ENCODE measurements at places on chromosomes 5 and 9.
A peak's percentile ranks its signal among the peaks of the same experiment; 100 is the strongest.

DNA sequence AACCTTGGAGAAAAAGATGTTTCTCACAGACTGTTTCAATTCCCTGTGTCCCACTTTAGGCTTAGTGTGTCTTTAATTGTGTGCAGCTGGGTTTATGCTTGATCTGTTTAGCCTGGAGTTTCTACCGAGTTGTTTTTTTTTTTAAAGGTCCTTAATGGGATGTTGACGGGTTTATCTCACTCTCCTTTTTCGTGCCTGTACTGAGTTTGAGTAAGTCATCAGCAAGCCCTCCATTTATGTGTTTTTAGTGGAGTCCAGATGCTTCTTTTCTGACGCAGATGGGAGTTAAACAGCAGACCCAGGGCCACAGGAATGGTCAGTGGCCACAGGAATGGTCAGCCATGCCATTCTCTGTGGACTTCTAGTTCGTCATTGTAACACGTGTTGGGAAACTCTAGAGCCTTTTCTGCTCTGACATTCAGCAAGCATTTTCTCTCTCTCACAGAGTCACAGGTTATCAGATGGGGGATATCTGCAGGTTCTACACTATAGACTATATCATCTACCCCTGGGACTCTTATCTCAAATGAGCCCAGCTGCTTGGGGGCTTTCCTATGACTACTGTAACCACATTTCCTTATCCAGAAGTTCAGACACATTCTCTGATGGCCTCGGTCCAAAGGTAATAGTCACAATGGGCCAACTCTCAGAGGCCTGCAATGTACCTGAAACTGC, 190.5 kb downstream of the TTLL11 start:
- peak; percentile 98 for DNase-seq

DNA sequence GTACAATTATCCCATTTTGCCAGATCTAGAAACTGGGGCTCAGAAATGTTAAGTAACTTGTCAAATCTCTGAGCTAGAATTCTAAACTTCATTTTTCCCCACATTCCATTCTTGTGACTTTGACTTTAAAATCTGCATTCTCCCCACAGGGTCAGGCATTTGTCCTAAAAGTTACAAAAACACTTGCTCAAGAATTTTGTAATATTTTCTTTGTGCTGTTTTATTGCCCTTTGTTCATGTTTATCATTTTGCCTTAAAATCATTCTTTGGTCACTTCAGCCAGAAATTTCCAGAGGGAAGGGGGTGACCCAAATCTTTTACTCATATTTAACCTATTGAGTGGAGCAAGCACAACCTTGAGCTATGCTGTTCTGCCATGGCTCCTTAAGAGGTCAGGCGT, 120.1 kb upstream of the CCL21 start:
- DNase-seq, result no peak

- DNase-seq, result no peak
Measured at GRCh38 chr5:68110894-68111293, 104.7 kb upstream of the PIK3R1 start.

DNA sequence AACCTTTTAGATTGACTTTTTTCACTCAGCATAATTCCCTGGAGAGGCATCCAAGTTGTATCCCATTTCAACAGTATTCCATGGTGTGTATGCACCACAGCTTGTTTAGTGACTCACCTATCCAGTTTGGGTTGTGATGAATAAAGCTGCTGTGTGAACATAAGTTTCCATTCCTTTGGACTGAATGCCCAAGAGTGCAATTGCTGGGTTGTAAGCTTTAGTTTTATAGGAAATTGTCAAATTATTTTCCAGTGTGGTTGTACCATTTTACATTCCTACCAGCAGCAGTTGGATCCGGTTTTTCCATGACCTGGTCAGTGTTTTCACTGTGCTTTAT, 60.9 kb upstream of the TMED7 start:
- peak; percentile 74 for DNase-seq

- DNase-seq, result peak; percentile 97
Measured at GRCh38 chr9:2655411-2655901, 33.9 kb downstream of the VLDLR start.

DNA sequence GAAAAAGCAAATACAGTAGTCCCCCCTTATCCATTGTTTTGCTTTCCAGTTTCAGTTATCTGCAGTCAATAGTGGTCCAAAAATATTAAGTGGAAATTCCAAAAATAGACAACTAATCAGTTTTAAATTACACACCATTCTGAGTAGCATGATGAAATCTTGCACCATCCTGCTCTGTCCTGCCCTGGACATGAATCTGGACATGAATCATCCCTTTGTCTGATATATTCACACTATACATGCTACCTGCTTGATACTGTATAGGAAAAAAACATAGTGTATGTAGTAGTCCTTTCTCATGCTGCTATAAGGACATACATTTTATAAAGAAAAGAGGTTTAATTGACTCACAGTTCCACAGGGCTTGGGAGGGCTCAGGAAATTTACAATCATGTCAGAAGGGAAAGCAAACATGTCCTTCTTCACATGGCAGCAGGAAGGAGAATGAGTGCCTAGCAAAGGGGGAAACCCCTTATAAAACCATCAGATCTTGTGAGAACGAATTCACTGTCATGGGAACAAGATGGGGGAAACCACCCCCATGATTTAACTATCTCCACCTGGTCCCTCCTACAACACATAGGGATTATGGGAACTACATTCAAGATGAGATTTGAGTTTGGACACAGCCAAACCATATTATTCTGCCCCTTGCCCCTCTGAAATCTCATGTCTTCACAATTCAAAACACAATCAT, 153.9 kb downstream of the ARRDC3 start:
- DNase-seq, result no peak

GRCh38 chr9:134743853-134744252, 102.2 kb downstream of the COL5A1 start:
- DNase-seq, result no peak

All from fibroblast of mammary gland (primary cell).